ENCODE measurements at places on chromosomes 3 and 15. TPM values are rescaled to one million over a fixed set of nuclear protein-coding genes. Genes with fewer than 3 reads are reported as not detected.

DNA sequence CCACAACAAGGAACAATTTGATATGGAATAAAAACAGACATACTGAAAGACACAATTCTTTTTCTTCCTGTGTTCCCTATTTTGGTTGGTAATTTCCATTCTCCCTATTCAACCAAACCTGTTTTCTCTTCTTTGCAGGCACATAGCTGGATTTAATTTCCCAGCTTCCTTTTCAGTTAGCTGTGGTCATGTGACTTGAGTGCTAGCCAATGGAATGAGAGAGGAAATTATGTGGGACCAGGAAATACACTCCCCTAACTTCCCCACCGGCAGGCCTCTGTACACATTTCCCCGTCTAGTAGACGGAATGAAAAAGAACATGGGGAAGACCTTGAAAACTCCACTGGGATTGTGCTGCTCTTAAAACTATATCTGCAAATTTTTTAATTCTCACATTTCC lies 351.6 kb downstream of the TBC1D5 start:
- H3K4me3 ChIP-seq = no peak overlapping the region
- H3K36me3 ChIP-seq = peaks cover 15% of the 10 kb centered on the region
- no peak overlapping the region for H3K27ac ChIP-seq
- DNase-seq = no peak
- no peaks in the 10 kb centered on the region for H3K4me1 ChIP-seq
- no peaks in the 10 kb centered on the region for H3K27me3 ChIP-seq

DNA sequence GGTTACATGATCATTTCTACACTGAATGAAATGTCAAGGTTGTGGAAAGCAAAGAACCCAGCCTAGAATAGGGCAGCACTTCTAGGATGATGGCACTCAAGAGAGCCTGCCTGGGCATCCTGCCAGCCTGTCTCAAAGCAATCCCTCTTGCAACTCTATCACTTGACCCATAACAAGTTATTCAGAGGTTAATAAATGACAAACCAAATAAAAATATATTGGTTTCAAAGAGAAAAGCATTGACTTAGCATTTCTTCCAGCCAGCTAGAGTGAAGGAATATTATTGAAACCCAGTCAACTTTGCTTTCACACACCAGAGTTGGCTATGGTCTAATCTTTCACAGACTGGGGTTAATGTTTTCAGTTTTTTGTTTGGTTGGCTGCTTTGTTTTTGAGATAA lies 214.6 kb upstream of the UBE2E2 start:
- H3K4me1 ChIP-seq = no peaks in the 10 kb centered on the region
- peak; percentile 53 for DNase-seq
- no peaks in the 10 kb centered on the region for H3K27me3 ChIP-seq

- H3K36me3 ChIP-seq = peaks cover 100% of the 10 kb centered on the region
- no peaks in the 10 kb centered on the region for H3K27me3 ChIP-seq
- H3K4me3 ChIP-seq = no peak overlapping the region
Measured at GRCh38 chr3:179590669-179591068, 13.8 kb downstream of the MRPL47 start.

IMPG2 gene
- 0.28 TPM for total RNA-seq

WDR93 gene
- total RNA-seq = not detected

CAPN3 gene
- 1.3 TPM for total RNA-seq

MORC1 gene
- not detected for total RNA-seq

GRCh38 chr3:14289590-14290461 lies 111.2 kb downstream of the LSM3 start:
- no peak overlapping the region for H3K27ac ChIP-seq
- peaks cover 4% of the 10 kb centered on the region for H3K4me1 ChIP-seq
- H3K27me3 ChIP-seq = no peaks in the 10 kb centered on the region
- no peak overlapping the region for H3K4me3 ChIP-seq

Data from heart left ventricle (tissue), 16 donors.